ENCODE measurements at places on chromosomes 12 and 14.

GRCh38 chr14:36085861-36086260 is 90.7 kb downstream of the PTCSC3 start:
- DNase-seq = no peak

DNA sequence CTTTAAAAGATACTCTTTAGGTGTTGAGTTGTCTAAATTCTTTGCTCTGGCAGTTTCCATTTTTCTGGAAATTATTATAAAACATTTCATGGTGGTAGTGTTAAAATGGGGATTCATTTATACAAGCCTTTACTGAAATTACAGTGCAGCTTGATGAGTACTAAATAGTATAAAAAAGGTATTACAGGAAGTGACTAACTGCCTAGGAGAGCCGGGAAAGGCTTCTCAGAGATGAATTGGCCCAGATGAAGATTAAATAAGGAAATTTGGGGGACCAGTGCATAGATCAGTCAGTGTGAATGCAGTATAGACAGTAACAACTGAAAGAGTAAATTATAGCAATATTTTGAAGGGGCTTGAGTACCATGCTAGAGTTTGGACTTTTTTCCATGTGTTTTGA is 7.5 kb downstream of the PSMA6 start:
- DNase-seq = no peak

GRCh38 chr12:14289601-14290000 is 75.9 kb upstream of the ATF7IP start:
- DNase-seq = no peak

GRCh38 chr14:99633918-99634317 is 11.0 kb upstream of the HHIPL1 start:
- DNase-seq = no peak

- no peak for DNase-seq
These were observed 715 bp downstream of the NEK9 start for GRCh38 chr14:75126121-75126544.

- peak; percentile 67 for DNase-seq
These were observed at the start of gene SFSWAP for GRCh38 chr12:131710464-131711457. TSS of gene SFSWAP (plus strand) at chr12:131711090. CDS start at chr12:131711230, 140 bp downstream.

DNA sequence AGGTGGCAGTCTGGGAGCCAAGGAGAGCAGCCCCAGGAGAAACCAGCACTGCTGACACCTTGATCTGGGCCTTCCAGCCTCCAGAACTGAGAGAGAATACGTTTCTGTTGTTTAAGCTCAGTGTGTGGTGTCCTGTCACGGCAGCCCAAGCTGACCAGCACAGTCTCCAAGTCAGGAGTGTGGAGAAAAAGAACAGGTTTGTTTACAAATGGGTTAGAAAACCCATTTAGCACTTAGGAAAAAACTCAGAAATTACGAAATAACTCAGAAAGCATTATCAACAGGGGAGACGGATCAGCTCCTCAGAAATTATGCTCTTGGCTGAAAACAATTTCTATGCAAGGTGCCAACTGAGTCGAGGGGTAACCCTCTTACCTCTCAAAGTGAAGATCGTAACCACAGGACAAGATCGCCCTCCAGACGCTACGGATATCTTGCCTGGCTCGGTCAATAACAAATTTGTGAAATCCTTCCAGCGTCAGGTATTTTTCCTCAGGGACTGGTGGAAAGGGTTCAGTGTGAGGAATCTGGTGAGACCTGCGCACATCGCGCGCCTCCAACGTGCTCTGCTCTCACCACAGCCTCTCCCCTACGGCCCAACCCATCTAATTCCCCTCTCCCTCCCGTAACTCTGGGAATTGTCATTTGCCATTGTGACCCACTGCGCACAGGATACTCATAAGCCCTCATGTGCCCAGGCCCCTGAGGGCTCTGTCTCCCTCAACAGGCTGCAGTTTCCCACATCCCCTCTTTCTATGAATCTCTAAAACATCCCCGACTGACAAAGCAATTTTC is 50.2 kb downstream of the TRAFD1 start:
- DNase-seq = no peak

DNA sequence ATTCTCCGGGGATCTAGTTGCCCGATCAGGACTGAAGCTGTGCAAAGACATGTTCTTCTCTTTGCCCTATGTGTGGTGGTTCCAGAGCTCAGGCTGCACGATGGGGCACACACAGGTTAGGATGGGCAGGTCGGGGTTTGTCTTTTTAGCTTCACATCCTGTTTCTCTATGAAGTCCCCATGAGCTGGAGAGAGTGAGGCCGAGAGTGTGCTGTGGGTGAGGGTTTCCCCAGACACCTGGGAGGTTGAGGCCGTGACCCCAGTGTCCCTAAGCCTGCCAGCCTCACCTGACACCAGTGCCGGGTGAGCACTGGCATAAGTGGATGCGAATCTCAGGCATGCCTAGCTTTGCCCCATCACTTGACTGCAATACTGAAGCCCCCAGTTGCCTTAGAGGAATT is 32.9 kb upstream of the IGF1 start:
- DNase-seq = no peak

DNA sequence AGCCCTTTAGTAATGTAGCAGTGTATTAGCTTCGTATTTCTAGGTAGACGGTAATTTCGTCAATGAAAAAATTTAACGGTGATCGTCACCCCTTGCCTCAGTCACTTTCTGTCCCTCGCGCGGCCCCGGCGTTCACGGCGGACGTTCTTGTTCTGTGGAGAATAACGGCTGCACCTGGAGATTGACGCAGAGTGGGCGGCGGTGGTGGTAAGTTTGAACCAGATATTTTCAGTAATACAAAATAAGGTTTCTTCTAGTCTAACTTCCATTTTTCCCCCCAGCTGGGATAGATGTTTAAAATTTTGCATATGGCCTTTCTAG is 341 bp downstream of the ZNF10 start:
- DNase-seq = peak; percentile 12

- no peak for DNase-seq
These were observed 27.4 kb downstream of the PTPN11 start for GRCh38 chr12:112446008-112446725.

GRCh38 chr14:77607741-77608302 is 8.6 kb downstream of the SPTLC2 start:
- DNase-seq = no peak

GRCh38 chr12:71732357-71732712 is 22.3 kb upstream of the RAB21 start:
- DNase-seq = no peak

- DNase-seq = no peak
These were observed 147.6 kb upstream of the FKBP4 start for GRCh38 chr12:2647186-2647585.

GRCh38 chr14:49424436-49425331 is 161.5 kb downstream of the RPS29 start:
- no peak for DNase-seq

DNA sequence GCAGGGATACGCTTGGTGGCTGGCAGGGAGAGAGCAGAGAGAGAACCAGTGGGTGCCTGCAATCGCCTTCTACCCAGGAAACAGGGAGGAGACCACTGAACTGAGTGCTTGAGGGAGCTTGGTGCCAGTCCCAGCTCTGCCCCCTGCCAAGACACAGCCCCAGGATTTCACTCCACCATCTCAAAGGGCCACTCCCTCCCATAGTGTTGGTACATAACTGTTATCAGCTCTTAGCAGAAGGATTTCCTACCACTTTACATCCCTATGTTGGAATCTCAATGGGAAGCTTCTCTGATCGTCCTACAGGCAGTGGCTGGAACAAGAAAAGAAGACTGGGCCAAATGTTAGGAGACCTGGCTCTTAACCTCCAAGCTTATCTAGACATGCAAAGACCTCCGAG is 157.4 kb upstream of the FOXN3 start:
- DNase-seq = no peak

DNA sequence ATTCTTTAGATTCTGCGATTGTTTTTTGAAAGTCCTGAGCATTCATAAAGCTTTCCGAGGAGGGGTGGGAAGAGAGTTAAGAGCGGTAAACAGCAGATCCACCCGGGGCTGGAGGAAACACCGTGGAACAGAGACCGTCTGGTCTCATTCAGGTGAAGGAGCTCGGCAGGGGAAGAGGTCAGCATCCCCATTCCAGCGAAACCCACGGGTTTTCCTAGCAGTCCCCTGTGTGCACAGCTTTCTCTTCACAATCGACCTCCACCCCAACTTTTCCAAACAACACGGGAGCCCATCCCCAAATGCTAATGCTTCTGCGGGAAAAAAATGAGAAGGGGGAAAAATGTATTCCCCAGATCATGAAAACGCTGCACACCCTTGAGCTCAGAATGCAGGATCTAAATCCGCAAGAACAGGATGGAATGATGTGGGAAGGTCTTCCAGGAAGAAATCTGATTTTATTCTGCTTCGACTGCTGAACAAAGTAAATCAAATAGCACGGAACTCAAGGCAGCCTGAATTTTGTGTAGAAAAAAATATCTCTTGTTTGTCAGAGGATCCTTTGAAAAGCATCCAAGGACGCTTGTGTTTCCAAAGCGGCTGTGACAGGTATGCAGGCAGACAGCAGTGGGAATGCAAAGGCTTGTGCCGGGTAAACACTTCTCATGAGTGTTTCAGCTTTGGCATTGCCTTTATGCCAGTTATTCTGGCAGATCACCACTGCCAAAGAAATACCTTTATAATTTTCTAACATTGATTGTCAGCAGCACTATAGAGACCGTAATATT is 128.8 kb downstream of the NDUFA12 start:
- DNase-seq = no peak

DNA sequence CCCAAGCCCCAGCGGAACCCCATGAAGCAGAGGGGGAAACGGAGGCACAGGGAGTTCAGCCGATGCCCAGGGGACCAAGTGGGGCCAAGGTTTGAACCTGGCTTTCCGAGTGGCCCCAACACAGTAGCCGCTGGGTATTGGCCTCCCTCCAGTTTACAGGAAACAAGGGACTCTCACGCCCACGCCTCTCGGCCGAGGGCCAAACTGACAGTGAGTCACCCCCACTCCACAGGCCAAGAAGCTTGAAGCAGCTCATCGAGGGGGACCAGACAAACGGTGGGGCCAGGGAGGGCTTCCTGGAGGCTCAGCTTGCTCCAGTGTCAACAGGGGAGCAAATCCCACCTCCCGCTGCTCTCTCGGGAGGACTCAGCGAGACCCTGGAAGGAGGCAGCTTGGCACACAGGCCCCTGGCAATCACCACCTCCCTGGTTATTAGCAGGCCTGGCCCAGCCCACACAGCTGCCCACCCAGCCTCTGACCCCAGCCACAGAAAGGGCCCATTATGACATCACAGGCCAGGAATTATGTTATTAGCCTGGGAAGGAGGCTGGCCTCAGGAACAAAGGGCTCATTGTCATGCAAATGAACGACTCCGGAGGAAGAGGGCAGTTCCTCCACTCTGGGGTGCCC is 54.6 kb downstream of the NCOR2 start:
- DNase-seq = no peak

Data from activated CD4-positive, CD25-positive, alpha-beta regulatory T cell (primary cell).